ENCODE measurements at places on chromosomes 7 and 10. TPM values are rescaled to one million over a fixed set of nuclear protein-coding genes. Genes with fewer than 3 reads are reported as not detected.

The ADAM22 gene
- 5.6 TPM for polyA plus RNA-seq

The MMD2 gene
- polyA plus RNA-seq = 0.08 TPM

The DNAJB9 gene
- 2.6 TPM for polyA plus RNA-seq

The TRPV5 gene
- 0.05 TPM for polyA plus RNA-seq

The PPP1R3A gene
- polyA plus RNA-seq = not detected

The DAGLB gene
- 39.6 TPM for polyA plus RNA-seq

The NANOS1 gene
- 2.3 TPM for polyA plus RNA-seq

The ADRB1 gene
- 0.14 TPM for polyA plus RNA-seq

The TMEM176A gene
- 1.5 TPM for polyA plus RNA-seq

The LEP gene
- polyA plus RNA-seq = not detected

The PKD2L1 gene
- polyA plus RNA-seq = 0.33 TPM

The GPR85 gene
- 0.06 TPM for polyA plus RNA-seq

The TFPI2 gene
- 6.8 TPM for polyA plus RNA-seq

The STEAP4 gene
- polyA plus RNA-seq = 0.02 TPM

The OSBPL3 gene
- 2.2 TPM for polyA plus RNA-seq
